ENCODE measurements at places on chromosomes 13 and 19.

DNA sequence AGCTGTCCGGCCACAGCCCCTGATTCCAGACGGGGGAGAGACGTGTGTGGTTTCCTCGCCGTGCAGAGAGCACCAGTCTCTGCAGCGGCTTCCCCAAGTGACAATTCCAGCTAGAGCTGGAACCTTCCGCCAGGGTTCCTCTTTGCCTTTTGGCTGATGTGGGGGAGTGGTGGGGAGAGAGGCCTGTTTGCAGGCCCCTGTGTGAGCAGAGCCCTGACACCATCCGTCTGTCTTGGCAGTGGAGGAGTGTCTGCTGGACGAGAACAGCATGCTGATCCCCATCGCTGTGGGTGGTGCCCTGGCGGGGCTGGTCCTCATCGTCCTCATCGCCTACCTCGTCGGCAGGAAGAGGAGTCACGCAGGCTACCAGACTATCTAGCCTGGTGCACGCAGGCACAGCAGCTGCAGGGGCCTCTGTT, 25.0 kb downstream of the LAMP1 start:
- no peak for DNase-seq

GRCh38 chr13:37701972-37702371, 103.4 kb upstream of the POSTN start:
- DNase-seq: no peak

- no peak for DNase-seq
Measured at GRCh38 chr19:31171936-31172335, 177.3 kb downstream of the TSHZ3 start.

- no peak for DNase-seq
Measured at GRCh38 chr19:33938821-33939220, 142.2 kb downstream of the KCTD15 start.

DNA sequence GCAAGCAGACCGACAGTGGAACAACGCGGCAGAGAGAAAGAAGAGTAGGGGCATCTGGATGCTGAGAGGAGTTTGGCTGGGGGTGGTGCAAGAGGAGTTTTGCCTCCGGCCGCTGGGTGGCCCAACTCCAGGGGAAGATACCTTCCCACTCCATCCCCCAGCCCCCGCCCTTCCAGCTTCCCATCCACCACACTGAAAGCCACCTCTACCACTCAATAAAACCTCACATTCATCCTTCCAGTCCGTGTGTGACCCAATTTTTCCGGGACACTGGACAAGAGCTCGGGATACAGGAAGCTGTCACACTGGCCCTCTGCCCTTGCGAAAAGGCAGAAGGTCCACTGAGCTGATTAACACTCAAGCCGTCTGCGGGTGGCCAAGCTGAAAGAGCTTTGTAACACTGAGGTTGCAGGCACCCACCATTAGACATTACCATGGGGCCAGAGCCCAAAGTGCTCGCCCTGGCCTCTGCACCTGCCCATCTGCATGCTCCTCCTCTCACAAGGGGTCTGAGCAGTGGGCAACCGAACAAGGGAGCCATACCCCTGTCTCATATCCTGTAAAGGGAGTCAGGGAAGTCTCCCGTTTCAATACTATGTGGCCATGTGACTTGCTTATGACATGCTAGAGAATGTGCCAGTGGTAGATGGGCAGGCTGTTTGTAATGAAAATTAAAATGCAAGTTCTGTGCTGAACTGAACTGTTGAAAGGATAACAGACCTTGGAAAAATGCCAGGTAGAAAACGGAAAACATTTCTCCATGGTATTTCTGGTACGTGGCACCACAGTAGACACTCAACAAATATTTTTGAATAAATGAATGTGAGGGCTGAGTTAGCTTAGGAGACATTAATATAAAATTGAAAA, 205.1 kb upstream of the STARD13 start:
- no peak for DNase-seq

DNA sequence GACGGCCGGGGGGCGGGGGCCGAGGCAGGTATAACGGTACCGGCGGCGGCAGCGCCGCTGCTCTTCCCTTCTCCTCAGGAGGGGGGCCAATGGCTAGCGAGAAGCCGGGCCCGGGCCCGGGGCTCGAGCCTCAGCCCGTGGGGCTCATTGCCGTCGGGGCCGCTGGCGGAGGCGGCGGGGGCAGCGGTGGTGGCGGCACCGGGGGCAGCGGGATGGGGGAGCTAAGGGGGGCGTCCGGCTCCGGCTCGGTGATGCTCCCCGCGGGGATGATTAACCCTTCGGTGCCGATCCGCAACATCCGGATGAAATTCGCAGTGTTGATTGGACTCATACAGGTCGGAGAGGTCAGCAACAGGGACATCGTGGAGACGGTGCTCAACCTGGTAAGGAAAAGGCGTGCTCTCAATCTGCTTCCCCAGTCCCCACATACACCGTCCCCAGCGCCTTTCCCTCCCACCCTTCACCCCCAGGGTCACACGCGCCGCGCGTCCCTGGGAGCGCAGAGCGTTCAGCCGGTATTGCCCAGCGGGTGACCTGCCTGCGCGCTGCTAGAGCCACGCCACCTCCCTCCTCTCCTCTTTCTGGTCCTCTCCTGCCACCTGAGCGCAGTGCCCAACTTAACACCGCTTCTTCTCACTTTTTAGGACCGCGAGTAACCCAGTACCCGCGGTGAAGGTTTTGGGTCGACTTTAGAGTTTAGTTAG, 814 bp downstream of the NBEA start:
- DNase-seq: no peak

- DNase-seq: no peak
Measured at GRCh38 chr19:13152356-13152973, 2.3 kb downstream of the IER2 start.

DNA sequence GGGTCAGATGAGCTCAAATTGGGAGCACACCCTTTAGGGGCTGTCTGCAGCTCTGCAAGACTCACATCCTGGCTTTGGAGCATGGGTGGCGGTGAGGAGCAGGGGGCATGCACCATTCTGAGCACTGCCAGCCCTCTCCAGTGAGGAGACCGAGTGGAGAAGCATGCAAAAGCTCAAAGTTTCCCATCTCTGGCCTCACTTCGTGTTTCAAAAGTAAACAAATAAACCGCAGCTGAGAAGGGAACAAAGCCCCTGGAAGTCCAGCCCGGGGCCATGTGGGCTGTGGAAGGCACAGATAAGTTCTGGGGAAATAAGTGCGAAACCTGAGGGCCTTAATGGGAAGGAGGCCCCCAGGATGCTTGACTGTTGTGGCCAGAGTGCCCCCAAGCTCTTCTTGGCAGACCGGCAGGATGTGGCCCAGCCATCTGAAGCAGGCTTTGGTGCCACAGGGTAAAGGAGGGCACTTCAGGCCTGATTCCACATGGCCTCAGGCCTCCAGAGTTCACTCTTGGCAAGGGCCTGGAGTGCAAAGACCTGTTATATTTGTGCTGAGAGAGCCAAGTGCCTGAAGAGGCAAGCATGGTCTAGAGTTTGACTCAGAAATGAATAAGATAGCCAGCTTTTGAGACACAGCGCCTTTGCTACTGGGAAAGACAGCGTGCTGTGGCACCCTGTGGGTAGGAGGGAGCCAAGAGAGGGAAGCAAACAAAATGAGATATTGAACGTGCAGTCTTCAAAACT, 1.2 kb downstream of the MEDAG start:
- no peak for DNase-seq

DNA sequence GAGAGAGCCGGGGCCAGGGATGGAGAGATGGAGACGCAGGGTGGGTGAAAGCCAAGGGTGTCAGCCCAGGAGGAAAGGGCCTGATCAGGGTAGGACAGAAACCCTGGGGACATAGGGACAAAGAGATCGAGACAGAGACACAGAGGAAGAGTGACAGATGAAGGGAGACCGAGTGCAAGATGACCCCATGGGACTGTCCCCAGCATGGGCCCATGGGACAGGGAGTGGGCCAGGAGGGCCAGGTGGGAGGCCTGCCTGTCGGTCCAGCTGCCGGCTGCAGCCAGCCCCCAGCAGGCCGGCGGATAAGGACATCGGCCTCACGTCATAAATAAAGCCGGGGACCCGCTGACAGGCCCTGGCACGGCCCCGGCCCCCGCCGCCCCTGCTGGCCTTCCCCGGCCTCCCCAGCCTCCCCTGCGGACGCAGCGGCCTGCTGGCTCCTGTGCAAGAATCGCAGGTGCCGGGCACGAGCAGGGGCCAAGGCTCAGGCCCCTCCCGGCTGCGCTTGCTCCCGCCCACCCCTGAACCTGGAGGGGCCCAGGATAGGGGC, 6.3 kb downstream of the REX1BD start:
- DNase-seq: no peak

Measured in stimulated activated CD4-positive, alpha-beta T cell treated with anti-CD3 and anti-CD28 coated beads, Interleukin-1b, Interleukin-23, amount 100 ng/mL, for 1 hour (primary cell).